ENCODE measurements at places on chromosomes 2 and 18.

- no peak for DNase-seq
Measured at GRCh38 chr2:35794796-35795450, 560.7 kb upstream of the CRIM1 start.

GRCh38 chr18:74803117-74803516 lies 205.4 kb downstream of the ZNF407 start:
- no peak for DNase-seq

GRCh38 chr2:153387203-153387602 lies 91.4 kb downstream of the RPRM start:
- no peak for DNase-seq

DNA sequence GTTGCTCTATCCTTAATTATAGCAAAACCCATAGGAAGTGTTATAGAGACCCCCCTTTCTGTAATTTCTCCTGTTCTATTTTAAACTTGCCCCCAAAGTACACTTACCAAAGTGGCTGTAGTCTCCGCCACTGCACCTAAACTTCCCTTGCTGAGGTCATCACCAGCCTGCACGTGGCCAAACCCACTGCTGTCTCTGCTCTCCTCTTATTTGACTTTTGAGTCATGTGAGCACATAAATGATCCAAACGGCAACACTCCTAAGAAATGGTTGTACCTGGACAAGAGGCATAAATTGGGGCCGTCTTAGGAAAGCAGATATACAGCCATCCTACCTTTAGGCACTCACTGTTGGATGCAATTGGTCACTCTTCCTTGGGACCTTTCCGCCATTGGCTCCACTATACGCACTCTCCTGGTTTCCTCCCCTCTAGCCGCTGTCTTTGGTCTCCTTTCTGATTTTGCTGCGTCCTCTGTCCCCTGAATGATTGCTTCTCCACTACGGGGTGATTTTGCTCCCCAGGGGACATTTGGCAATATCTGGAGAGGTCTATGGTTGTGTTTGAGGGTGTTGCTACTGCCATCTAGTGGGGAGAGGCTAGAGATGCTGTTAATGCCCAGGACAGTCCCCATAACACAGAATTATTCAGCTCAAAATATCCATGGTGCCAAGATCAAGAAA lies 19.2 kb upstream of the IL36G start:
- DNase-seq = no peak

DNA sequence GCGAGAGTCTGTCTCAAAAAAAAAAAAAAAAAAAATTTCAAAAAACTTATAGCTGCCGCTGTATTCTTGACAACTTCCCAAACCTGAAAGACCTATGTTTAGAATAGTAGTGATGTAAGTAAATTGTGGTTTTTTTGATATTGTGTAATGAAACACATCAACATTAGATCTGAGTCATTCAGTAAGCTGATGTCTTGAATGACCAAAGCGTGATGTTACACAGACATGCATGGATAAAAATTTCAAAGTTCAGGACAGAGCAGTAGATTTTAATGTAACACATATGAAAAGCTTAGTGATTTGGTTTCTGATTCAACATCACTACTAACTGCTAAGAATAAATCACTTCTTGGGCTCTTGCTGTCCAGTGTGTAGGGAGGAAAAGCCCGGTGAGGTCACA lies 69.3 kb upstream of the MEX3C start:
- DNase-seq = no peak

DNA sequence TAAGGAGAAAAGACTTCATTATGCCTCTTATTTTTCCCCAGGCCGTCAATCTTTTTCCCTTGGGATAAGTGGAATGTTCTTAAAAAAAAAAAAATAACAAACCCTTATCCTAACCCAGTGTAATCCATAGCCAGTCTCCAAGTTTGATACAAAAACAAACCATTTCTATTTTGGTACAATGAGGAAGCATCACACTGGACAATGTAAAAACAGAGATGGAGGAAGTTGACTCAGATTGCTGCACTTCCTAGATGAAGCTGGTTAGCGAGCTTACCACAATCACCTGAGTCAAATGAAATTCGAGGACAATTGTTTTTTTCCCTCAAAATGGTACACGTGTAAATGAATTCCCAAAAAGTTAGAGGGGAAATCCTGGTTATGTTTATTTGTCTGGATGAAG lies 259.7 kb downstream of the TCF4 start:
- DNase-seq = no peak

DNA sequence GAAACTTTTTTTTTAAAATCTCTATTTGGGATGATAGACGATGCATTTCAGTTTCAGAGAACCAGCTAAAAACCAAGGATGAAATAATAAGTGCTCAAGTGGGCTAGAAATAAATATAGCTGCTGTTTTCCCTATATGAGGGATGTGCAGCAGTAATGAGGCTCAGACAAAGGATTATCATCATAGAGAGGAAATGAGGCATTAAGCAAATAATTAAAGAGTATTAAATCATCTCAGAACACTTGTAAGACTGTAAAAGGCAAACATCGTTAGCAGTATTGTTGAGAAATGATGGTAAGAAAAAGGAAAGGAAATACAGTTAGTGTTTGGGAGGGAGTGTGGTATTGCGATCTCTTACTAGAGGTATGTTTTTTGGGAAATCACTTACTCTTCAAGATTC lies 233.5 kb downstream of the TGIF1 start:
- no peak for DNase-seq

DNA sequence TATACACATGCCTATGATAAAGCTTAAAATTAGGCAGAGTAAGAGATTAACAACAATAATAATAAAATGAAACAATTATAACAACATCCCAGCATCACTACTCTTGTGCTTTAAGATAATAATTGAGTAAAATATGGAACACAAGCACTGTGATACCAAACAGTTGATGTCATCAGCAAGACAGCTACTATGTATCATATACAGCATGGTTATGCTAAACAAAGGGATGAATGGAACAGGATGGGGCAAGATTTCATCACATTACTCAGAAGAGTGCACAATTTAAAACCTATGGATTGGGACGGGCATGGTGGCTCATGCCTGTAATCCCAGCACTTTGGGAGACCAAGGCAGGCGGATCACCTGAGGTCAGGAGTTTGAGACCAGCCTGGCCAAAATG lies 1221.0 kb downstream of the SUCLG1 start:
- no peak for DNase-seq

DNA sequence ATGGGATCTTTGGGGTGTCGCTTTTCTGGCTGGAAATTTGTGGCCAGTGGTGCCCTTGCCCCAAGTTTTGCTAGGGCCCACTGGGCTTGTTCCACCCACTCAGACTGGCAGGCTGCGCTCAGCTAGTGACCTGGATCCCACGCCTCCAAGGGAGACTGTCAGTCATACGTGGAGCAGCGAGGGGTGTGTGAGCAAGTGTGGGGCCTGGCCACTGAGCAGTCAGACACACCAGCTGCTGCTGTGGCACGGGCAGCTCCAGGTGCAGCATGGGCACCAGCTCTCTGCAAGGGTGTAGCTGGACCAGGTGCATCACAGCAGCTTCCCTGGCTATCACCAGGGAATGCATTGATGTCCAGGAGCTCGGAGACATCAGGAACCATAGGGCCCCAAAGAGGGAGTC lies 327.0 kb downstream of the NR4A2 start:
- DNase-seq = no peak

Measured in activated CD8-positive, alpha-beta memory T cell treated with anti-CD3 and anti-CD28 coated beads, Interleukin-2, amount 50 U/mL, for 48 hours (primary cell).